ENCODE measurements at places on chromosomes 7 and 10. TPM values are rescaled to one million over a fixed set of nuclear protein-coding genes. Genes with fewer than 3 reads are reported as not detected.

The PHYHIPL gene
- total RNA-seq: 0.12 TPM

DNA sequence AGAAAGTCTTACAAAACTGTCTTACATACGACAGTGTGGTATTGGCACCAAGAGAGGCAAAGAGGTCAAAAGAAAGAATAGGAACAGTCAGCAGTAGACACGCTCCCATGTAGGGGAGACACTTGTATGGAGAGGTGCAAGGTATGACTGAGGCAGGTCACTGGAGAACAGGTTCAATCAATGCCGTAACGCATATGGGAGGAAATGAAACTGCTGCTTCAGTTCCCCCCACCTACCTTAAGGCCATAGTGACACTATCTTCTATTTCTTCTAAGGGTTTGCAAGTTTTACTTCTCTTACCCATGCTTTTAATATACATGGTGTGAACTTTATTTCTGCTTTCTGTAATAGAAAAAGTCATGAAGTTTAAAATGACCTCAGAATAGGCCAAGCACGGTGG lies 5.5 kb upstream of the PITRM1 start:
- no peaks in the 10 kb centered on the region for H3K36me3 ChIP-seq
- DNase-seq: no peak
- H3K4me3 ChIP-seq: no peak overlapping the region
- no peaks in the 10 kb centered on the region for H3K27me3 ChIP-seq

DNA sequence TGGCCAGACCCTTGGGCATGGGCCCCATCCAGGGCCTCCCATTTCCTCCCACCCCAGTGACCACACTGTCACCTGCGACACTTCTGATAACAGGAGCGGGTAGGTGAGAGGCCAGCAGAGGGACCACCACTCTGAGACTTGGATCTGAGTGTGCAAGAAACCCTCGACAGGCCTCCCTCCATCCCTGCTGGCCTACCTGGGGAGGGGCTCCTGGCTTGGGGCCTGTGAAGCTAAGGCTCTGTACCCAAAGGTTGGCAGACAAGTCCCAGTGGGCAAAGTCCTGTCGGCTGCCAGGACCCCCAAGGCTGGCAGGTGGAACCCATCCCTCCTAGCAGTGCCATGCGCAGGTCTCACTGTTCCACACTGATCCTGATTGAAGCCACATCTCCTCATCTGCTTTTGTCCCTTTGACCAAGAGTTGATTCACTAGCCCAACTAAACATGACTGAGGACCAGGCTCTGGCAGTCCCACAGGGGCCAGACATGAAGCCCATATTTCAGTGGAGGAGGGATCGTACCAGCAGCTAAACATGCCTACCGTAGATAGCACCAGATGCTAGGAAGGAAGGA lies 1.2 kb upstream of the PGAM2 start:
- no peaks in the 10 kb centered on the region for H3K27me3 ChIP-seq
- DNase-seq: no peak
- no peaks in the 10 kb centered on the region for H3K36me3 ChIP-seq
- no peak overlapping the region for H3K27ac ChIP-seq
- H3K4me1 ChIP-seq: no peaks in the 10 kb centered on the region

DNA sequence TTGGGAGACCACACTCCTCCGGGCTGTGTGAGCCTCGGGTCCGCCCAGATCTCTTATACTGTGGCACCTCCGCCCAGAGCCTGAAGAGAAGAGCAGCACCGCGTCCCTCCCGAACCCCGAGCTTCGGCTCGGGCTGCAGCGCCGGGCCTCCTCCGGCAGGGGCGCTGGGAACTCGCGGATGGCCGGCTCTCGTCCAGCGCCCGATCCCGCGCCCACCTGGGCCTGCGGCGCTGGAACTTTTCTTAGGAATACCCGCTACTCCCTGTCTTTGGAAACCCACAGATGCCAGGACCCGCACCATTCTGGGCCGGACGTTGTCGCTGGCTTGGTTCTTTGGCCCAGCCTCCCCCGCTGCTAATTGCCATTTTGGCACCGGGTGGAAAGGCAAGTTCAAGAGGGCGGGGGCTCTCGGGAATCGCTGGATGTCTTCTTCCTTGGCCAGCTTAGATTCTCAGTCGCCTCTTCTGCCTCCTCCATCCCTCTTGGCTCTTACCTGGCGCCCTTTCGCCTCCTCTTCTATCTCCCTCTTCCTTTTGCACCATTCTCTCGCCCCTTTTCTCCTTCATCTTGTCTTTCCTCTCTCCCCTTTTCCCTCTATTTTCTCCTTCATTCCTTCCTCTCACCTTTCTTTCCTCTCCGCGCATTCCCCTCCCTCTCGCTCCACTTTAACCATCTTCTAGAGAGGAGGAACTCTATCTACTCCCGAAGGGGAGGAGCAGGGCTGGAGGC lies 2.1 kb upstream of the SORCS3 start:
- H3K27me3 ChIP-seq: peaks cover 4% of the 10 kb centered on the region
- H3K4me3 ChIP-seq: no peak overlapping the region
- H3K27ac ChIP-seq: no peak overlapping the region

GRCh38 chr7:127251036-127251464 lies 1.7 kb downstream of the GRM8 start:
- no peak overlapping the region for H3K4me3 ChIP-seq
- no peak for DNase-seq
- H3K4me1 ChIP-seq: no peaks in the 10 kb centered on the region
- peaks cover 7% of the 10 kb centered on the region for H3K27me3 ChIP-seq

DNA sequence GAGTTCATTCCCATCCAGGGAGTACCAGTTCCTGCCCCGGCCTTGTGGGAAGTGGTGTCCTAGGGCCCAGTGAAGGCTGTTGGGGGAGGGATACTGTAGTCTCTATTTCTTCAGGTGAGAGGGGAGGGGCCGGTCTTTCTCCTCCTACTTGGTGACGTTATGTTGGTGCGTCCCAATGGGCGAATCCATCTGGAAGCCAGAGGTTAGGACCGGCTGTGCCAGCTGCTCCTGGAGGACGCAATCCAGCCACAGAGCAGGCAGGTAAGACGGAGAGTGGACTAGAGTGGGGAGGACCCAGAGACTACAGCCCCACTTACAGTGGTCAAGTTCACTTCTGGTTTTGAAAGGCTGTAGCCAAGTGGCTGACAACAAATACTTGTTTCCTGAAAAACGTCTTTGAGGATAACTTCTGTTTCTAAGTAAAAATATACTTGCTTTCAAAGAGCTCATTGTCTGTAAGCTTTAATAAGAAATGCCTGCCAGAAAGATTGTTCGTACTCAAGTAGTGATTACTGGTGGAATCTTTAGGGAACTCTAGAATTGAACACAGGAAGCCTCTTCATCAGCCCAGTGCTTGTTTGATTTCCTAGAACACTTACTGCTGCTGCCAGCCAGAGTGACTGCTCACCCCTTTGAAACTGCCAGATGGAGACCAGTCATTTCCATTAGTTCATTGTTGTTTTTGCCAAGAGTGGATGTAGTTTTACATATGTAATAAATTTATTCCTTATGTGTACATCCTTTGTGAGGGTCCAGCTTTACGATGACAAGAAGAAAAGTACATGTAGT lies 25.4 kb downstream of the RBM33 start:
- no peaks in the 10 kb centered on the region for H3K27me3 ChIP-seq
- no peak for DNase-seq
- H3K27ac ChIP-seq: no peak overlapping the region
- no peak overlapping the region for H3K4me3 ChIP-seq

DNA sequence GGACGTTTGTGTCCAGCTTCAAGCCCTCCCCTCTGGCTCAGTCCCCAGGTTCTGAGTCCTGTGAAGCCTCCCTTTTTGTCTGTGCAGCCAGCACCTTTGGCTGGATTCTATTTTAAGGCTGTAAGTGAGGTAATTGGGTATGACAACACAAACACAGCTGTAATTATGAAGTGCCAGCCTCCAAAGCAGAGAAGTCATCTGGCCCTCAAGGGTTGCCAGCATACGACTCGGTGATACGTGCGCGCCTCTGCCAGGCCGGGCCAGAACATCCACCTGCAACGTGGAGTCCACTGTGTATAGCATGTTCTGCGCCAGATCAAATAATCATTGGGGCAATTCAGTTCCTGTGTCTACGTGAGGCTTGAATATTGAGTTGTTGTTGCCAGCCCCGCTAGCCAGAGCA lies 6.7 kb upstream of the FAM180A start:
- H3K4me3 ChIP-seq: no peak overlapping the region
- peak; percentile 69 for DNase-seq
- H3K27me3 ChIP-seq: no peaks in the 10 kb centered on the region
- no peaks in the 10 kb centered on the region for H3K36me3 ChIP-seq

- no peak for DNase-seq
- no peak overlapping the region for H3K4me3 ChIP-seq
- no peak overlapping the region for H3K27ac ChIP-seq
- no peaks in the 10 kb centered on the region for H3K27me3 ChIP-seq
- H3K36me3 ChIP-seq: no peaks in the 10 kb centered on the region
These were observed 469.4 kb downstream of the KCNMA1 start for GRCh38 chr10:77168161-77168560.

DNA sequence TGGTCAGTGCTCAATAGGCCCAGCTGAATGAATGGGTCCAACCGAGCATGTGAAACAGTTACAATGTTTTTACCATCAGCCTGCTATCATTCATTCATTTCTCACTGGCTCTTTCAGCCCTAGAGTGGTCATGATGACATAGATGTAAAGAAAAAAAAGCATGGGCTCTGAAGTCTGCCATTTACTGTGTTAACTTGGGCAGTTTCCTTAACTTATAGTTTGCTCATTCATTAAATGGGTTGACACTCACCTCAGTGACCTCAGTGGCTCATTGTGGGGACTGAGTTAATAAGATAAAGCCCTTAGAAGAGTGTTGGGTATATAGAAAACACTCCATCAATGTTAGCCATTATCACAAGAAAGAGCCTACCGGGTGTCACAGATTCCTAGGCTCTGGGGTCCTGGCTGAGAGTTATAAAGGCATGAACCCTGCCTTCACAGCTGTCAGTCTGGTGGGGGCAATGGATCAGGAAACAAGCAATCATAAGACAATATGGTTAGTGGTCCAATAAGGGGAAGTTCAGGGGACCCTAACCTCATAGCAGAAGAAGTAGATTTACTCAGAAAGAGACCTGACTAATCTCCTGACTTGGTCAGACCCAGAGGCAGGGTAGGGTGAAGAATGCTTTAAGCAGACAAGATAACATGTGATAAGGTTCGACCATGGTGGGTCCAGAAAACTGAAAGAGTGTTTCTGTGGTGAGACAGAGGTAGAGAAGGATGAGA lies 29.7 kb upstream of the GPAM start:
- DNase-seq: no peak
- H3K36me3 ChIP-seq: no peaks in the 10 kb centered on the region
- no peaks in the 10 kb centered on the region for H3K4me1 ChIP-seq
- H3K27ac ChIP-seq: no peak overlapping the region
- no peaks in the 10 kb centered on the region for H3K27me3 ChIP-seq
- no peak overlapping the region for H3K4me3 ChIP-seq

DNA sequence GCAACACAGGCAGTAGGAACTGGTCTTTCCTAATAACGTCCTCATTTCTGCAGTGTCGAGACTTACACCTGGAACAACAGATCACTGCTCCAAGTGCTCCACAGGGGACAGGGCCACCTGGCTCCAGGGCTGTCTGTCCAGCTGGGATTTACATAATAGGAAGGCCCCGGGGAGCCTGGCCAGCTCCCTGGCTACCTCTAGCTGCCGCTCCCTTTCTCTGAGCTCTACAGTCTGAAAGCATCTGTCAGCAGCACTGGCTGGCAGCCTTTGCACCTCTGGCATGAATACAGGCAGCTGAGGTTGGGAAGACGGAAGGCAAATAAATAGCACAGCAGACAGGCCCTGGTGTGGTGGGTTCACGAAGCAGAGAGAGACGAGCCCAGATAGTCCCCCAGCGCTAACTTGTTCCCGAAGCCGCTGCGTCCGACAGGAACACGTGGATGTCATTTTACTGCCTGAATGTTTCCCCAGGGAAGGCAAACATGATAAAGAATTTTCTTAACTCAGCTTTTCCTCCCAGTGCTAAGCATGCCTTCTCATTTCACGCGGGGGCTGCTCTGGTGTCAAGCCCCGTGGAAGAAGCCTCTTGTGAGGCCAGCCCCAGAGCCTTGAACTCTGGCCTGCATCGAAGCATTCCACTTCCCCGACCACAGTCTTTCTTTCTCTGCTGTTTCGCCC lies 105.4 kb downstream of the ITIH5 start:
- peak overlapping the region; percentile 72 for H3K27ac ChIP-seq
- peak; percentile 81 for DNase-seq
- peaks cover 8% of the 10 kb centered on the region for H3K4me1 ChIP-seq
- H3K4me3 ChIP-seq: no peak overlapping the region

DNA sequence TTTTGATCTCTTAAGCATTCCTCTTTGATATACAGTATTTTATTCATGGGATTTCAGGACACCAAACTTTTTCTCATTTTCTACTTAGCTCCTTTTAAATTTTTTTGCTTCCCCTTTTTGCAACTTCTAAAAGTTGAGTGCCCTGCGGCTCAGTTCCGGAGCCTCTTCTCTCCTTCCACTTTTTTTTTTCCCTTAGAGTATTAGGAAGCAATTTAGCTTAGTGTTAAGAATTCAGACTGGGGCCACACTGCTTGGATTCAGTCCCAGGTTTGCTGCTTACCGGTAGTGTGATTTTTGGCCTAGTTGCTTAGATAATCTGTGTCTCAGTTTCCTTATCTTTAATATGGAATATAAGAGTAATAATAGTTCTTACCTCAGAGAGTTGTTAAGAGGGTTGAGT lies 3.4 kb downstream of the STAM start:
- H3K27me3 ChIP-seq: no peaks in the 10 kb centered on the region
- H3K4me1 ChIP-seq: peaks cover 12% of the 10 kb centered on the region
- no peaks in the 10 kb centered on the region for H3K36me3 ChIP-seq
- DNase-seq: no peak

GRCh38 chr10:56633876-56634452 lies 272.9 kb upstream of the ZWINT start:
- H3K4me3 ChIP-seq: no peak overlapping the region
- H3K36me3 ChIP-seq: no peaks in the 10 kb centered on the region
- no peaks in the 10 kb centered on the region for H3K27me3 ChIP-seq

GRCh38 chr10:118569882-118570252 lies 25.6 kb downstream of the PRLHR start:
- H3K27me3 ChIP-seq: no peaks in the 10 kb centered on the region
- H3K4me3 ChIP-seq: no peak overlapping the region
- no peaks in the 10 kb centered on the region for H3K36me3 ChIP-seq
- DNase-seq: no peak
- peaks cover 9% of the 10 kb centered on the region for H3K4me1 ChIP-seq
- H3K27ac ChIP-seq: peak overlapping the region; percentile 78

Data from uterus (tissue), 4 donors.